Thoracic aorta (tissue), 2 donors: ENCODE measurements at places on chromosomes 1 and 21. TPM values are rescaled to one million over a fixed set of nuclear protein-coding genes. Genes with fewer than 3 reads are reported as not detected.

Gene DDR2
- 133 TPM for total RNA-seq

Gene OPTC
- not detected for total RNA-seq

GRCh38 chr1:198157847-198158725 is 1.3 kb downstream of the NEK7 start:
- no peaks in the 10 kb centered on the region for H3K36me3 ChIP-seq
- no peaks in the 10 kb centered on the region for H3K27me3 ChIP-seq
- H3K4me3 ChIP-seq: peak overlapping the region; percentile 93
- H3K4me1 ChIP-seq: peaks cover 69% of the 10 kb centered on the region

- no peak for DNase-seq
- H3K36me3 ChIP-seq: no peaks in the 10 kb centered on the region
- H3K4me1 ChIP-seq: no peaks in the 10 kb centered on the region
- no peak overlapping the region for H3K4me3 ChIP-seq
Observed at GRCh38 chr21:30189773-30190172, 23.2 kb upstream of the CLDN17 start.

DNA sequence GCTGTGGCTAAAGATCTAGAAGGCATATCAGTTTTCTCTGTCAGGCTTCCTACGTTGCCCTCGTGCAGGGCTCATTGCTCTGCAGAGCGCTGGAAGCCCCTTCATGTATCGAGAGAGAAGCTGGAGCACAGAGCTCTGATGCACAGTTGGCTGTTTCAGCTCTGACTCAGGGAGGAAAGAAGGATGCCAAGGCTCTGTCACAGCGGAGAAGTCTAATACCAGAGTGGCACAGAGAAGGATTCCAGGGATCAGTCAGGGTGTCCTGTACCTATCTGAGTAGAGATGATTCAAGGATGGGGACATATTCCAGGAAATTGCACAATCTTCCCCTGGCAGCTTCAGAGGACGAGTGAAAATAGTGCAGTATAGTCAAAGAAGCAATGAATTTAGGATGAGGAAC is 179.2 kb upstream of the FMN2 start:
- no peak overlapping the region for H3K4me3 ChIP-seq
- H3K4me1 ChIP-seq: no peaks in the 10 kb centered on the region
- no peak overlapping the region for H3K27ac ChIP-seq
- H3K27me3 ChIP-seq: no peaks in the 10 kb centered on the region

GRCh38 chr1:233677690-233678354 is 63.9 kb downstream of the KCNK1 start:
- H3K36me3 ChIP-seq: no peaks in the 10 kb centered on the region
- H3K4me1 ChIP-seq: no peaks in the 10 kb centered on the region
- no peak overlapping the region for H3K4me3 ChIP-seq

GRCh38 chr1:235513495-235514366 is 9.5 kb upstream of the B3GALNT2 start:
- no peak for DNase-seq
- H3K27me3 ChIP-seq: no peaks in the 10 kb centered on the region
- H3K4me1 ChIP-seq: no peaks in the 10 kb centered on the region
- H3K36me3 ChIP-seq: no peaks in the 10 kb centered on the region
- no peak overlapping the region for H3K27ac ChIP-seq

DNA sequence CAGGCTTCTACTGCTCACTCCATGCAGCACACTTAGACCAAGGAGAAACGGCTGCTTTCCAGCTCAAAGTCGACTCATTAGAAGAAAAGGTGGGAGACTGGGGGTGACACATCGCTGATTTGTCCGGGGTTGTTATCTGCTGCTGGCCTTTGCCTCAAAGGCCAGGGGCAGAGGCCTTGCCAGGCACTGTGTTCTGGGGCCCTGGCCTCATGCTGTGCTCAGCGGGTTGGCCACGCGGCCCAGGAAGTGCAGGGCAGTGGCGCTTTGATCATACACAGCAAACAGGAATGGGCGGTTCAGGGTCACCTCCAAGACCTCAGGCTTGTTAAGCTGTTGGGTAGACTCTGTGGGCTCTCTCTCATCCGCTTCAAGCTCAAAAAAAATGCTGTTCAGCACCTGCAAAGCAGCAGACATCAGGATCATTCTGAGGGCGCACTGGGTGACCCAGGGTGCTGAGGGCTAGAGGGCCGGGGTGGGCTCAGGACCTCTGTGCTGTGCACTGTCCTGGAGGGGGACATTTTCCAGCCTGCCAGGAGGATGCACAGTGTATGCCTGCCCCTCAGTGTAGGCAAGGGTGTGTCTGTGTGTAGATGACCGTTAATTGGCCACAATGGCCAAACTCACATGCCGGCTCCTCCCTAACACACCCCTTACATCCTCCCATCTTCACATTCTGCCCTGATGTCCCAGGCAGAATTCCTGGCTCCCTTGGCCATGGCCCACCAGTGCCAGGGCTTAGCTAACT is 10.8 kb downstream of the AGT start:
- H3K27me3 ChIP-seq: no peaks in the 10 kb centered on the region
- no peaks in the 10 kb centered on the region for H3K4me1 ChIP-seq
- H3K27ac ChIP-seq: no peak overlapping the region
- no peak for DNase-seq
- H3K4me3 ChIP-seq: no peak overlapping the region
